Liver (tissue), 10 donors: ENCODE measurements at places on chromosomes 13 and 19. TPM values are rescaled to one million over a fixed set of nuclear protein-coding genes. Genes with fewer than 3 reads are reported as not detected.

SERP2 gene
- 2.0 TPM for total RNA-seq

GRIN3B gene
- 0.05 TPM for total RNA-seq

KLK7 gene
- not detected for total RNA-seq

SIGLEC7 gene
- total RNA-seq = 3.2 TPM

KIR2DL3 gene
- total RNA-seq = not detected

LGALS14 gene
- total RNA-seq = not detected

PLVAP gene
- 11.8 TPM for total RNA-seq

LILRB3 gene
- total RNA-seq = 10.5 TPM

IGFL1 gene
- total RNA-seq = not detected

MYBPC2 gene
- total RNA-seq = under 0.01 TPM

DMKN gene
- 1.7 TPM for total RNA-seq

ZNF497 gene
- total RNA-seq = 1.1 TPM

LGI4 gene
- total RNA-seq = 1.2 TPM

PALM3 gene
- 6.6 TPM for total RNA-seq

COL5A3 gene
- total RNA-seq = 1.3 TPM

PSG11 gene
- not detected for total RNA-seq

UTP14C gene
- total RNA-seq = 13.1 TPM
